Effector memory CD4-positive, alpha-beta T cell (primary cell): ENCODE measurements at places on chromosomes 1 and 21.

DNA sequence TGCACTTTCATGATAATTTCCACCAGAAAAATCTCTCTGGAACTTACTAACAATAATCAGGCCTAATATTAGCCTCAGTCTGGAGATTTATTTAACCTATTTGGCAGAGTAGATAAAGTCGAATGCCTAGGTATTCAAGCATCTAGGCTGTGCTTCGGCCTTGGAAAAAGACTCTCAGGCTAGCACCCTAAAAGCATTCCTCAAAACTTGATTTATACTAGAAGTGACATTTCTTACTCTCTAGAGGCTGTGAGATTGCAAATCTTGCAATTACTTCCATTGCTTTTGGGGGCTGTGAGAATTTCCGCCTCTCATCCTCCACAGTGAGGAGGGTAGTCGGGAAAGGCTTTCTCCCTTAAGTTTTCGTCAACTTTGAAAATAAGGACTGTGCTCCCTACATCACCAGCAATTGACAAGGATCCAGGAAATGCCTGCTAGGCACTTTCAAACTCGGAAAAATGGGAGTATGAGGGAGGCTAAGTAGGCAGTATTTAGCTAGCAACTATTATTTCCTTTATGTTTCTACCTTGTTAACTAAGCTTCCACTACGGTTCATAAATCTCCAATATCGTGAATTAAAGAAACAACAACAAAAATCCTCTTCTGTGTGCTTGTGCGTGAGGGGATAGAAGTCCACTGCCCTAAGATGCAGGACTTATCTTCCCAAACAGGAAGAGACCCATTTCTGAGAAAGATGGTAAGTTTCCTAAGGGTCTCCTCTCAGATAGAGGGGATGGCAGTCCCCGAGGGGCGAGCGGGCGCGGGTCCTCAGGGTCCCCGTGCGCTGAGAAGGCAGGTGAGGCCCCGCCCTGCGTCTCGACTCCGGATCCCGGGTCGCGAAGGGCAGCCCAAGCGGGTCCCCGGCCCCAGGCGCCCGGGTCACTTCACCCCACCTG is 1.1 kb upstream of the LMO4 start:
- no peaks in the 10 kb centered on the region for H3K27me3 ChIP-seq
- H3K36me3 ChIP-seq = no peaks in the 10 kb centered on the region

- DNase-seq = no peak
- no peak overlapping the region for H3K27ac ChIP-seq
- no peaks in the 10 kb centered on the region for H3K36me3 ChIP-seq
- no peak overlapping the region for H3K4me3 ChIP-seq
These were observed 133.7 kb downstream of the DMRTA2 start for GRCh38 chr1:50289495-50289894.

DNA sequence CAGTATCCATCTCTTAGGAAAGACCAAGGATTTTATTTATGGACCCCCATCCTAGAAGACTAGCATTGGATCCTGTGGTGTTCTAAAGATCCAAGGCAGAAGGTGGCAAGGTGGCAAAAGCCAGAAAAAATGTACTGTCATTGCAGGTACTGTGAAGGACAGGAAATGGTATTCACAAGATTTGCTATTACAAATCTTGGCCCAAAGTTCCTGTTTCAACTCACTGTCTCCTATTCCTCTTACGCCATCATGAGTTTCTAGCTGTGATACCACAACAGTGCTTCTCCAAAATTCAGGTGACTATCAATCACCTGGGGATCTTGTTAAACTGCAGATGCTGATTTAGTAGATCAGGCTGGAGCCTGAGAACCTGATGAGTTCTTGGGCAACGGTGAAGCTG is 21.4 kb downstream of the ACP6 start:
- H3K4me1 ChIP-seq = peaks cover 40% of the 10 kb centered on the region
- no peak for DNase-seq
- H3K27ac ChIP-seq = peak overlapping the region; percentile 52
- H3K4me3 ChIP-seq = peak overlapping the region; percentile 11

DNA sequence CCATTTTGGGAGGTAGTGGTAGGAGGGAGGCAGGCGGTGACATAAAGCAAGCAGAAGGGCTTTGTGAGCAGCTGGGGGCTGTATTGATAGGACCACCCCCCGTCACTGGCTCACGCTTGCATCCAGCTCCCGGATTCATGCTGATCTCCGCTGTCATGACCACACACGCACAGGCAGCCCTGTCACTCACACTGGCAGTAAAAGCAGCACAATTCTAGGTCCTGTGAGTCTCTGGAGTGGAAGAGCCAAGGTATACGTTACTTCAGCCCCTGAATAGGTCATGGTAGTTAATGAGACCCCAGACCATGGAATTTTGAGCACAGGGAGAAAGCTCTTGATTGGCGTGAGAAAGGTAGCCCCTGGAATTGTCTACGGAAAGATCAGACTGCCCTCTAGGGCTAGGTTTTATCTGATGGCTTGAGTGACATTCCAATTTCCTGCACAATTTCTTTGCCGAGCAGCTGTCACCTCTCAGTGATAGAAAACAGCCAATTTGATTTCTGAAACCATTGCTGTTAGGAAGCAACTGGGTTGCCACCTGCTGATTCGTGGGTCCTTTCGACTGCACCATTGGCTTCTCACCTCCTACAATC is 5.4 kb downstream of the OR2B11 start:
- H3K4me3 ChIP-seq = no peak overlapping the region
- H3K27me3 ChIP-seq = no peaks in the 10 kb centered on the region
- no peaks in the 10 kb centered on the region for H3K4me1 ChIP-seq
- peaks cover 4% of the 10 kb centered on the region for H3K36me3 ChIP-seq
- DNase-seq = no peak

- no peaks in the 10 kb centered on the region for H3K36me3 ChIP-seq
- H3K27ac ChIP-seq = no peak overlapping the region
- H3K4me3 ChIP-seq = no peak overlapping the region
- peaks cover 2% of the 10 kb centered on the region for H3K27me3 ChIP-seq
- no peak for DNase-seq
- H3K4me1 ChIP-seq = no peaks in the 10 kb centered on the region
These were observed 54.0 kb upstream of the KANK4 start for GRCh38 chr1:62373221-62373620.

GRCh38 chr1:154551474-154551873 is 7.0 kb downstream of the UBE2Q1 start:
- H3K36me3 ChIP-seq = peaks cover 71% of the 10 kb centered on the region
- H3K27me3 ChIP-seq = no peaks in the 10 kb centered on the region
- no peak overlapping the region for H3K27ac ChIP-seq
- DNase-seq = no peak
- H3K4me3 ChIP-seq = no peak overlapping the region
- peaks cover 4% of the 10 kb centered on the region for H3K4me1 ChIP-seq

- H3K4me1 ChIP-seq = no peaks in the 10 kb centered on the region
- no peak overlapping the region for H3K27ac ChIP-seq
- H3K27me3 ChIP-seq = no peaks in the 10 kb centered on the region
- DNase-seq = no peak
These were observed 150.8 kb downstream of the RRAGC start for GRCh38 chr1:38708701-38709258.

DNA sequence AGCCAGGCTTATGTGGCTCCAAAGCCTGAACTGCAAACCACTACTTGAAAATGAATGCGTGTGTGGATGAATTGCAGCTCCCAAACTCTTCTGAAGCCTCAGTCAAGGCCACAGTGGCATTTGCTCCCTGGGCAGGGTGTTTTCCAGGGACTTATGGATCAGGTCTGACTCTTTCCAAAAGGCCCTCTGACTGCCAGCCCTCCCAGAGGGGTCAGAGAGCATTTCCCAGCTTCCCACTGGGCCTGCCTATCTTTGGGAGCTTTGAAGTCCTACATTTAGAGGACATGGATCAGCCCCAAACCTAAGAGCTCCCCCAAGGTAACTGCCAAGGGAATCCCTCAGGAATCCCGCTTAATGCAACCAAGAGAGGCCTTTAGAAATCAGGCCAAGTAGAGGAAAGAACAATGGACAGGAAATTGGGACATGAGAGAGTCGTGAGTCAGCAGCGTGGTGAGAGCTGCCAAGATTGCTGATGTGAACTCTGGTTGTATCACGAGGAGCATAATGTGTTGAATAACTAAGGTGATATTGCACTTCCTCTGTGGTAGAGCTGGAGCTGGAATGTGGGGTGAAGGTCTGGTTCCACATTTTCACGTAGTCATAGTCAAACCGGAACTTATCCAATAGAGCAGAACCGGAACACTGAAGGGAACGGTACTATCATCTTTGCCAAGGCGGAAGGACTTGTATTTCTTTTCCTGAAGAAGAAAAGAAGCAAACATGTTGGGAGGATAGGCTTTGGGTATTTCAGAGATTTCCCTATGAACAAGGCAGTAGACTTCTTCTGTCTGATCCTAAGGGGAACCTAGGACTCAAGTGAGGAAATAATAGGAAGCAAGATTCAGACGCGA is 99.4 kb upstream of the JUN start:
- H3K36me3 ChIP-seq = no peaks in the 10 kb centered on the region
- no peaks in the 10 kb centered on the region for H3K4me1 ChIP-seq
- H3K27me3 ChIP-seq = no peaks in the 10 kb centered on the region
- no peak overlapping the region for H3K27ac ChIP-seq

- no peak for DNase-seq
- no peaks in the 10 kb centered on the region for H3K36me3 ChIP-seq
- H3K4me1 ChIP-seq = no peaks in the 10 kb centered on the region
- no peak overlapping the region for H3K27ac ChIP-seq
These were observed 118.5 kb upstream of the ADAR start for GRCh38 chr1:154726443-154726842.

DNA sequence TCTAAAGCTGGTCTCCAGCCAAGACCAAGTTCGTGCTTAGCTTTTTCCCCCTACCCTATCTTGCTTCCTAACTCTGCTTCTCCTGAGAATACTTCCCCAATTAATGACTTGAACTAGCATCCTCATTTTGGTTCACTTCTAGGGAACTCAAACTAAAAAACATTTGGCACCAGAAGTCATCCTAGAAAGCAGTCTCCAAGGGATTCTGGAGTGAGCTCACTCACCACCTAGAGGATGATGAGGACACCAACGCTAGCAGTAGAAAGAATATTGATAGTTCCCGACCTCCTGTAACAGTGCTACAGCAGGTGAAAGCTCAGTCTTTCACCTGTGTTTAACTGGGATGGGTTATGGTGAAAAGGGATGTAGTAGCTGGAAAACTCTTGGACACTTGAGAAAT is 4.7 kb upstream of the PSMB2 start:
- peaks cover 6% of the 10 kb centered on the region for H3K27me3 ChIP-seq
- H3K36me3 ChIP-seq = no peaks in the 10 kb centered on the region
- no peaks in the 10 kb centered on the region for H3K4me1 ChIP-seq
- no peak overlapping the region for H3K27ac ChIP-seq

- H3K4me3 ChIP-seq = no peak overlapping the region
- peaks cover 17% of the 10 kb centered on the region for H3K4me1 ChIP-seq
- H3K27ac ChIP-seq = no peak overlapping the region
- H3K27me3 ChIP-seq = no peaks in the 10 kb centered on the region
- DNase-seq = no peak
- H3K36me3 ChIP-seq = no peaks in the 10 kb centered on the region
These were observed 68.0 kb upstream of the WDR26 start for GRCh38 chr1:224502459-224503160.

- H3K27ac ChIP-seq = no peak overlapping the region
- H3K4me3 ChIP-seq = no peak overlapping the region
- peaks cover 30% of the 10 kb centered on the region for H3K27me3 ChIP-seq
- no peaks in the 10 kb centered on the region for H3K36me3 ChIP-seq
These were observed 7.1 kb downstream of the DMRTA2 start for GRCh38 chr1:50416150-50416527.

- H3K27me3 ChIP-seq = no peaks in the 10 kb centered on the region
- peaks cover 14% of the 10 kb centered on the region for H3K4me1 ChIP-seq
- H3K27ac ChIP-seq = peak overlapping the region; percentile 92
- no peak for DNase-seq
These were observed 1.8 kb downstream of the NIBAN1 start for GRCh38 chr1:184972315-184973055.

DNA sequence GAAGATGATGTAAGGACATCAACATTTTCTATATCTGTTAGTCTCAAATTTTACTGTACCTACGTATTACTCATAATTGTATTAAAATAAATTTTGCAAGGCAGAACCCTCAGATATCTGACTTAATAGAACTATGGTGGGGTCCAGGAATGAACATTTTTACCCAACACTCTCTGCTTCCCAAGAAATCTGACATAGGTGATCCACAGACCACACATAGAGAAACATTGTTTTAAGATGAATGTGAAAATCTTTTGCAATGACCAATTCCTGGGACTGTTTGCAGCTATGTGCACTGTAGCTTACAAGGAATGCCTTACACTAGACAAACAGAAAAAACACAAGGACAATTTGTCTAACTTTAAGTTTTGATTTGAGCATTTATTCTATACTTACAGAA is 645.6 kb upstream of the ADGRL2 start:
- DNase-seq = no peak
- H3K4me1 ChIP-seq = no peaks in the 10 kb centered on the region
- no peak overlapping the region for H3K27ac ChIP-seq
- H3K36me3 ChIP-seq = no peaks in the 10 kb centered on the region
- H3K27me3 ChIP-seq = no peaks in the 10 kb centered on the region

GRCh38 chr1:177464686-177465085 is 293.9 kb downstream of the BRINP2 start:
- no peak for DNase-seq
- H3K4me3 ChIP-seq = no peak overlapping the region
- no peak overlapping the region for H3K27ac ChIP-seq
- H3K4me1 ChIP-seq = no peaks in the 10 kb centered on the region
- no peaks in the 10 kb centered on the region for H3K36me3 ChIP-seq
- no peaks in the 10 kb centered on the region for H3K27me3 ChIP-seq

- no peaks in the 10 kb centered on the region for H3K4me1 ChIP-seq
- H3K27me3 ChIP-seq = no peaks in the 10 kb centered on the region
- no peak overlapping the region for H3K27ac ChIP-seq
- H3K36me3 ChIP-seq = no peaks in the 10 kb centered on the region
These were observed 7.4 kb upstream of the INKA2 start for GRCh38 chr1:111746614-111746999.

DNA sequence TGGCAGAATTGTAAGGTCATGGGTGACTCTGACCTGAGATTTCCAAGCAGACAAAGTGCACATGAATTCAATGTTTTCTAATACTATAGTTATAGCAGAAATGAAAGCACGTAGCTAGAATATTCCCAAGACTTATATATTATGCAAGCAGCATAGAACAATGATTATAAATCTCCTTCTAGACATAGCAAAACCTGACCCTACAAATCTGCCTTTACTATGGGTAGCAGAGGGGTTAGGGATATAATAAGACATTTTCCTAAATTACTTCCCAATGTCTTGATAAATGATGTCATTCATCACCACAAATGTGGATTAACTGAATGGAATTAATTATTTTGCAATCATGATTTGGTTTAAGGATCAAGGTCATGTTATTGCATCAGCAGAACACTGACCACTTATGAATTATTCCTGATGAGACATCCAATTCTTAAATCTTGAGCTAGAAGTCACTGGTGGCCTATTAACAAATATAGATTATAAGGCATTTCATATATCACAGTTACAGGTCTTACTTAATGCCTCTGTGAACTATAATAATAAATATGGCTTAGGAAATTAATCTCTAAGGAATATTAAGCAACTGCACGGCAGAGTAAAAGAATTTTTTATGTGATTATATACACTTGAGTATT is 776.6 kb downstream of the AMY1C start:
- H3K27ac ChIP-seq = no peak overlapping the region
- H3K27me3 ChIP-seq = no peaks in the 10 kb centered on the region
- no peak overlapping the region for H3K4me3 ChIP-seq
- no peaks in the 10 kb centered on the region for H3K36me3 ChIP-seq
